ENCODE measurements at places on chromosomes 1 and 21. TPM values are rescaled to one million over a fixed set of nuclear protein-coding genes. Genes with fewer than 3 reads are reported as not detected.

Gene EXO1
- 5.8 TPM for total RNA-seq

DNA sequence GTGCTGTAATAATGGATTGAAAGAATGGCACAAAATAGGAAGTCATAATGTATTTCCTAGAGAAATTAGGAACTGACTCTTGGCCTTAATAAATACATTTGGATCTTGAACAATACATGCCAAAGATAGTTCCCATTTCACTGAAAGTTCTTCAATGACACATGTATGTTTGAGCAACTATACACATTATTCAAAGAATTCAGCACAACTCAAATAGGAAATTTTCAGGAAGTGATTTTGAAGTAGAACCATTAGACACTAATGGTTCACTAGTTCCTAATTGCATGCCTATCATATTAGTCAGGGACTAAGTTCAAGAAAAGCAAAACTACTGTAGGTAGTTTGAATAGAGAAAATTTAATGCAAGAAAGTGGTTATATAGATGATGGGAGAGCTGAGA, 404.7 kb downstream of the LMO4 start:
- no peaks in the 10 kb centered on the region for H3K4me1 ChIP-seq
- no peak for DNase-seq

DNA sequence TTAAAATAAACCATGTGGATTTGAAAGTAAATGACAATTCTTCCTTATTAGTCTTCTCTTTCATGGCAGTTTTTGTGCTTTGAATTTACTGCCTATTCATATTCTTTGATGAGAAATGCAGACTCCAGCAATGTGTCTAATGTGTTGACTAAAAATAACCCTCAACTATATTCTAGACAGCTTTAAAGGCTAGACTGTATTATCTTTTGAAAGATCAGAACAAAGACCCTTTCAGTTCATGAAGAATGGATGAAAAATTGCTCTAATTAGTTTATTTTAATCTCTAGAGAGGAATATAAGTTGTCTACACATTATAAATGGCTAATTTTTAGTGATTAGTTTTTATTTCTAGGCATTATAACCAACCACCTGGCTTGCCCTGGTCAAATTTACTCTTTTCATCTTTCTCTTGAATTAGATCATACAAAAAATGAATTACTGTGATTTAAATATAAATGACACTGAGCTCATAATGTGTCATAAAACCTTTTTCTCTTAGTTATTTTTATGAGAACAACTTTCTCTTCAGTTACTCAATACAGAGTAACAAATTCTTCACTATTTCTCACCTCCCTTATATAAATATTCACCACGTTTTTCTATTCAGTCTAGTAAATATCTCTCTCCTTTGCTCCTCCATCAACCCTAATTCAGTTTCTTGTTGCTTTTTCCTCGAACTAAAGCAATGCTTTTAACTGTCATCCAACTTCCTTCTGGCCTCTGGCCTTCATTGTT, 428.5 kb upstream of the TMPRSS15 start:
- no peaks in the 10 kb centered on the region for H3K4me1 ChIP-seq
- no peak for DNase-seq
- no peaks in the 10 kb centered on the region for H3K27me3 ChIP-seq
- no peak overlapping the region for H3K4me3 ChIP-seq

Gene CFH
- total RNA-seq: 21.1 TPM

Gene OPN3
- 23.1 TPM for total RNA-seq

DNA sequence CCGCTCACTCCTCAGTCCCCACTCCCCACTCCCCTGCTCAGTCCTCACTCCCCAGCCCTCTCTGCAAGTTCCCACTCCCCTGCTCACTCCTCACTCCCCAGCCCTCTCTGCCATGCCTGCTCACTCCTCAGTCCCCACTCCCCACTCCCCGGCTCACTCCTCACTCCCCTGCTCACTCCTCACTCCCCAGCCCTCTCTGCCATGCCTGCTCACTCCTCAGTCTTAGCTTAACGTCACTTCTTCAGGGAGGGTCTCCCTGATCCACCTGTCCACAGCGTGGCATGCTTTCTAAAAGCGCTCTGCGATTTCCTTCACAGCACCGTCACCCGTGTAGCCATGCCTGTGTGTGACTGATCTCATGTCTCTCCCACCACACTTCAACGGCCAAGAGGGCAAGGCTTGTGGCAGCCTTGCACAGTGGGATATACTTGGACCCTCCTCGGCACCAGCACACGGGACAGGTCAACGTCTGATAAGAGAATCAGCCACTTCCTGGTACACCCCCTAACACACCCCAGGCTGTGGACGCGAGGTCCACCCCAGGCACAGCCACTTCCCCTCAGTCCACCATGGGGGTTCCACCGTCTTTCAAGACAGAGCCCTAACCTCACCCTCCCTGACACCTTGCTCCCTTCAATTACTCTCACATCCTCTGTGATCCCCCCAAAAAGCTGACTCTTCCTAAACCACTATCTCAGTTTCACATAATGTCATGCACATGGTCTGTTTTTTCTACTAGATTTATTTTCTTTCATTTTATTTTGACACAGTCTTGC, 14.0 kb downstream of the PRDM15 start:
- H3K4me1 ChIP-seq: no peaks in the 10 kb centered on the region
- peak; percentile 44 for DNase-seq
- peaks cover under 1% of the 10 kb centered on the region for H3K36me3 ChIP-seq
- no peak overlapping the region for H3K27ac ChIP-seq
- H3K27me3 ChIP-seq: no peaks in the 10 kb centered on the region
- H3K4me3 ChIP-seq: no peak overlapping the region

Gene DISP3
- 2.4 TPM for total RNA-seq

DNA sequence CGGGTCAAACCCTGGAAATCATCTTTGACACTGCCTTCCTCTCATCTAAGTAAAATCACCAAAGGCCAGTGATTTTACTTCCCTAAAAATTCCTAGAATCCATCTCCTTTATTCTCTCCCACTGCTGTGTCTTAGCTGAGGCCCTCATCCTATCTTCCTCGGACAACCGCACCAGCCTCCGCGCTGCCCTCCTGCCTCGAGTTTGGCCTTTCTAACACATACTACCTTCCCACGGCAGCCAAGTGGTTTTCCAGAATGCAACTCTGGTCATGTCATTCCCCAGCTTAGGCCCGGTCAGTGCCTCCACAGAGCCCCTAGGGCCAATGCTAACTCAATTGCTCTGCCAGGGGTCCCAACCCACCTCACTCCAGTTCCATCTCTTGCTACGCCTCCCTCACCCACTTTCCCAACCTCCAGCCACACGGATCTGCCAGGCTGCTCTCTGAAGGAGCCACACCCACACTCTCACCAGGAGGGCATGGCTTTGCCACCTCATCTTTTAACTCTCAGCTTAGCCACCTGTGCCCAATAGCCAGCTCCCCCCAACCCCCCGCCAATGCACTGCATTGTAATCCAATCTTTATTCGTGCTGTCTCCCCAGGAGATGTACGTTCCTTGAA, 6.8 kb downstream of the TMEM9 start:
- no peak overlapping the region for H3K27ac ChIP-seq
- no peaks in the 10 kb centered on the region for H3K36me3 ChIP-seq
- no peaks in the 10 kb centered on the region for H3K27me3 ChIP-seq
- DNase-seq: no peak
- no peak overlapping the region for H3K4me3 ChIP-seq
- no peaks in the 10 kb centered on the region for H3K4me1 ChIP-seq

GRCh38 chr1:55803429-55803828, 588.3 kb upstream of the USP24 start:
- H3K27ac ChIP-seq: no peak overlapping the region
- no peak overlapping the region for H3K4me3 ChIP-seq
- no peaks in the 10 kb centered on the region for H3K27me3 ChIP-seq
- DNase-seq: no peak

- H3K4me3 ChIP-seq: no peak overlapping the region
- no peak overlapping the region for H3K27ac ChIP-seq
- no peaks in the 10 kb centered on the region for H3K4me1 ChIP-seq
- no peaks in the 10 kb centered on the region for H3K27me3 ChIP-seq
- DNase-seq: no peak
Observed at GRCh38 chr1:5906966-5907365, 85.3 kb downstream of the NPHP4 start.

Gene FAM151A
- total RNA-seq: 323 TPM

Gene RNF223
- not detected for total RNA-seq

Gene CNR2
- not detected for total RNA-seq

DNA sequence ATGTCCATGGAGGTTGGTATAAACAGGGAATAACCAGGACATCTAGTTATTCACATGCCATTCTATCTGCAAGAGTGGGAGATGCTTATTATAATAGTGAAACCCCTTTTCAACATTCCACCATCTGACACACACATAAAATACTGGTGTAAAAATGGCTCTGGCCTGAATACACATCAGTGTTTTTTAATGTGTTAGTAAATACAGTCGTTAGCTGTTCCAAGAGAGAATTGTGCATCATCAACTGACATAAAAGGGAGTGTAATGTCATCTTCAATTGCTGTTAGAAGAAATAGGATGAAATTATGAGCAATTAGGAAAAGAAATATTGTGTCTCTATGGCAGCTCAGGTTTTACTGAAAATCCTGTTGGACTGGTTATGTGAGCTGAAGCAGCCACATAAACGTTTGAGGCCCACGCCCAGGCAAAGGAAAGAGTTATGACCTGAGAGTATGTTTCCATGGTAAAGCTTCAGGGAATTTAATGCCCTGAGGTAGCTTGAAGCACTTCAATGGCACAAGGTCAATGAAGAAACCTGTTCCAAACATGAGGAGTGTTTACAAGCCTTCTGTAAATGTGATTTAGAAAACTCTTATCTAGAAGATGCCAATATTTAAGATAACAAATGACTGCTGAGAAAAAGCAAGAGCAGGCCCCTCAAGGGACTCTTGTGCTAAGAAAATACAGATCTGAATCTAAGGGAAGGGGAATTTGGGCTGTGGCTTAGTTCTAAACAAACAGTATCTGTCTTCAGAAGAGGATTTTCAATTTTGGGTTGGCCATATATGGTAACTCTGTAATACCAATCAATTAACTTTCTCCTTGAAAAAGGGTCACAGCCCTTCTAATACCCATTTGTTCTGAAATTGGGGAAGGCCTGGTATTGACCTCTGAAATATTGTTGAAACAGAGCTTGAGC, 384.3 kb downstream of the SEC16B start:
- no peaks in the 10 kb centered on the region for H3K4me1 ChIP-seq
- no peak for DNase-seq
- no peaks in the 10 kb centered on the region for H3K27me3 ChIP-seq
- H3K4me3 ChIP-seq: no peak overlapping the region
- H3K36me3 ChIP-seq: no peaks in the 10 kb centered on the region

DNA sequence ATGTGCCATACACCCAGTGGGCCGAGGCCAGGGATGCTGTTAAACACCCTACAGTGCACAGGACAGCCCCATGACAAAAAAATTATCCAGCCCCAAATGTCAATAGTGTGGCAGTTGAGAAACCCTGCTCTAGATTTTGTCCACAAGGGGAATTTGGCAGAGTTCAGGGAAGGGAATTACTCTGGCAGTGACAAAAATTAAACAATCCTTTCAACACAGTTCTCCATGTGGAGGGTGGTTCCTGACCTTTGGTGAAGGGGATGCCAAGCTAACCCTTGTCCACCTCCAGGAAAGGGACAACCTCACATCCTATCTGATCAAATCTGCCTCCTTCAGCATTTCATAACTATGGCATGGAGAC, 28.4 kb upstream of the CD84 start:
- no peaks in the 10 kb centered on the region for H3K4me1 ChIP-seq
- H3K27ac ChIP-seq: no peak overlapping the region
- H3K4me3 ChIP-seq: no peak overlapping the region
- no peak for DNase-seq
- H3K36me3 ChIP-seq: no peaks in the 10 kb centered on the region

GRCh38 chr1:30691480-30691879, 31.9 kb downstream of the MATN1 start:
- no peaks in the 10 kb centered on the region for H3K4me1 ChIP-seq
- H3K4me3 ChIP-seq: no peak overlapping the region
- H3K27ac ChIP-seq: no peak overlapping the region
- H3K36me3 ChIP-seq: no peaks in the 10 kb centered on the region
- DNase-seq: peak; percentile 15

DNA sequence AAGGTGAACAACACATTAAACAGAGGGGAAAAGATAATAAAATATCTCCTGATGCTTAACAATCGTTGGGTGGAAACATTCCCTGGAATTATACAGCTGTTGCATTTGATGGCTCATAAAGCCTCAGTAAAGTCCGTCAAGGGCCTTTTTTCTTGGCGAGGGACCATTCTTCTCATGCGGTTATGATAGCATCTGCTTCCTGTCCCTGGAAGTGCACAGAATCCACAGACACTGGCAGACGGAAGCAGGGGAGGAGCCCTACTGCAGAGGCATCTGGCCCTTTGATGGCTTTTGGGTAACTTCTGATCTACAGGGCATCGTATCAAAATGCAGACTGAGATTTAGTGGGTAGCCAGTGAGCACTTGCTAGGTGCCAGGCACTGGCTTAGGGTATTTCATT, 286.9 kb downstream of the KIF26B start:
- no peaks in the 10 kb centered on the region for H3K27me3 ChIP-seq
- H3K4me1 ChIP-seq: no peaks in the 10 kb centered on the region
- H3K36me3 ChIP-seq: no peaks in the 10 kb centered on the region
- no peak overlapping the region for H3K4me3 ChIP-seq

GRCh38 chr1:187236199-187236598, 407.4 kb downstream of the PLA2G4A start:
- no peak for DNase-seq
- no peak overlapping the region for H3K4me3 ChIP-seq
- no peaks in the 10 kb centered on the region for H3K27me3 ChIP-seq
- no peak overlapping the region for H3K27ac ChIP-seq
- H3K36me3 ChIP-seq: no peaks in the 10 kb centered on the region

- no peaks in the 10 kb centered on the region for H3K36me3 ChIP-seq
- H3K4me3 ChIP-seq: no peak overlapping the region
- no peaks in the 10 kb centered on the region for H3K27me3 ChIP-seq
- DNase-seq: peak; percentile 14
- no peak overlapping the region for H3K27ac ChIP-seq
- H3K4me1 ChIP-seq: no peaks in the 10 kb centered on the region
Observed at GRCh38 chr1:47751996-47752451, 245.2 kb downstream of the TRABD2B start.

Gene SYT11
- total RNA-seq: 2.6 TPM

DNA sequence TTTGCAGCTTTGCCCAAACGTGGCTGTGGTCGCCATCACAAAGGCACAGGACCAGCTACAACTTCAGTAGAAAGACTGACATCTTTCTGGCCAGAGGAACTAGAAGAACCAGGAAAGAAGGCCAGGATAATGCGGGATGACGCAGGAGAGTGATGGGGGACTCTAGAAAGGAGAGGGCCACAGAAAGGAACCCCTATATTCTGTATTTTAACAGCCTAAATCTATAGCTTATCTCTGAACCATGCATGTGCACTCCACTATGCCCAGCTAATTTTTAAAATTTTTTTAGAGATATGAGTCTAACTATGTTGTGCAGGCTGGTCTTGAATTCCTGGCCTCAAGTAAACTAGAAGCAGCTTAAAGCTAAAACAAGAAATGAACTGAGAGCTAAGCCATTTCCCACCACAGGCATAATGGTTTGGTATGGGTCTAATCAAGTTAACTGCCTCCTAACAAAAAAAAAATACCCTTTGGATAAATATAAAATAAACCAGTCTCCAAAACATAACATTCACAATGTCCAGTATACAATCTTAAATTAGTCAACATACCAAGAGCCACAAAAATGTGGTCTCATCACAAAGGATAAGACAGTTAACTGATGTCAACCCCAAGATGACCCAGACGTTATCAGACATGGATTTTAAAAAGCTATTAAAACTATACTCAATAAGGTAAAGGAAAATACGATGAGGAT, 18.0 kb downstream of the LTN1 start:
- H3K27ac ChIP-seq: no peak overlapping the region
- no peaks in the 10 kb centered on the region for H3K36me3 ChIP-seq
- no peaks in the 10 kb centered on the region for H3K27me3 ChIP-seq
- no peaks in the 10 kb centered on the region for H3K4me1 ChIP-seq

Data from Peyer's patch (tissue), 4 donors.